ENCODE measurements at places on chromosomes 5 and 9.

DNA sequence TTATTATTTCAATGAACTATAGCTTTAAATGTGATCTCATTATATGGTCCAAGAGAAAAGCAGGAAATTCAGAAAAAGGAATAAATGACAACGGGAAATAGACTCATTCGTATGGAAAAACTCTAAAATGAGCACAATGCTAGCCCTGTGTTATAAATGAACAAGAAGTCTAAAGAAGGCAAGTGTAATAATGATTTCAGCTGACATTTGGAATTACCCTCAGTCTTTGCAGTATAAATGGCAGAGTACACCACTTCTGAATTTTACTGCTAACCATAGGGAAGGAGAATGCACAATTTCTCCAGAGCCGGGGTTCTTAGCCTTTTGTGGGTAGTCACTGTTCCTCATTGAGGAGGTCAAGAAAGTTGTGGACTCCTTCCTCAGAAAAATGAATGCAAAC is 93.1 kb downstream of the ANKRD55 start:
- no peak for DNase-seq

DNA sequence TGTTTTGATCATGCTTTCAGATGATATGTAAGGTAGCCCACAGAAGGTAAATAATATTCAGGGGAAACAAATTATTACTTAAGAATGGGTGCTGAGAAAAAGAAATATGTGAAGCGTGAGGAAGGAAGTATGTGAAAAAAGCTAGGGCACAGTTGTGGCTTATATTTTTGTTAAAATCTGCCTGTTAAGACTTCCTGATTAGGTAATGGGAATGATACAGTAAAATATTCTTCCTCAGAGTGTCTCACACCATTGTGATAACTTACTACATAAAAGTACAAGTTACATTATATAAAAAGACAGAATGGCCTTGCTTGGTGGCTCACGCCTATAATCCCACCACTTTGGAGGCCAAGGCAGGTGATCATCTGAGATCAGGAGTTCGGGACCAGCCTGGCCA is 18.7 kb upstream of the PARP8 start:
- DNase-seq = no peak

GRCh38 chr9:19870988-19871387 is 82.2 kb upstream of the SLC24A2 start:
- DNase-seq = no peak

- no peak for DNase-seq
These were observed 322.9 kb downstream of the SLIT3 start for GRCh38 chr5:168978015-168978414.

DNA sequence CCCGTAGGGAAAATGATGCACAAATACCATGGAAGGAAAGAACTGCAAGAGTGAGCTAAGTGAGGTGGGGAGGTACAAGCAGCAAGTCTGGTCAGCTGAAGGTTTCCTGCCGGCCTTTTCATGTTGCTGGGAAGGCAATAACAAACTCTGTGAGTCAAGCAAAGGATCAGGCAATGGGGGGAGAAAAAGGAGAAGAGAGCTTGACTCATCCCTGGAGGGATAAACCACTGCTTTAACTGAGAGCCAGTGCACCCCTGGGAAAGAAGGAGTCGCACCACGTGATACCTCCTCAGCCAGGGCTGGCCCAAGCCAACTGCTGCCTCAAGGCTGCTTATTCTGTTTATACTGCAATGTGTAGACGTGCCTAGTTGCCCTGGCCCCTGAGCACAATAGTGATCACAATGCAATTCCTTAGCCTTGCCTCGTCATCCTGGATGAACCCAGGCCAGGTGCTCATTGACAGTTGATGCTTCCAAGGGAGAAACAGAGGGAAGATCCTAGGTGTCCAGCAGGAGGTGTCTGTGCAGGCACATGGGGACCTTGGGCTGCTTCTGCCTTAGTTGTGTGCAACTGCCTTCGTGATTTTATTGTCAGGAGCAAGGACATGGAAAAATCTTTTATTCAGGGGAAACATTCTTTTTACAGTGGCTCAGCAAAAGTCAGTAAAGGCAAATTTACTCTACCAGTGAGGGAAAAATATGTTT is 203.0 kb upstream of the TUT7 start:
- DNase-seq = no peak

DNA sequence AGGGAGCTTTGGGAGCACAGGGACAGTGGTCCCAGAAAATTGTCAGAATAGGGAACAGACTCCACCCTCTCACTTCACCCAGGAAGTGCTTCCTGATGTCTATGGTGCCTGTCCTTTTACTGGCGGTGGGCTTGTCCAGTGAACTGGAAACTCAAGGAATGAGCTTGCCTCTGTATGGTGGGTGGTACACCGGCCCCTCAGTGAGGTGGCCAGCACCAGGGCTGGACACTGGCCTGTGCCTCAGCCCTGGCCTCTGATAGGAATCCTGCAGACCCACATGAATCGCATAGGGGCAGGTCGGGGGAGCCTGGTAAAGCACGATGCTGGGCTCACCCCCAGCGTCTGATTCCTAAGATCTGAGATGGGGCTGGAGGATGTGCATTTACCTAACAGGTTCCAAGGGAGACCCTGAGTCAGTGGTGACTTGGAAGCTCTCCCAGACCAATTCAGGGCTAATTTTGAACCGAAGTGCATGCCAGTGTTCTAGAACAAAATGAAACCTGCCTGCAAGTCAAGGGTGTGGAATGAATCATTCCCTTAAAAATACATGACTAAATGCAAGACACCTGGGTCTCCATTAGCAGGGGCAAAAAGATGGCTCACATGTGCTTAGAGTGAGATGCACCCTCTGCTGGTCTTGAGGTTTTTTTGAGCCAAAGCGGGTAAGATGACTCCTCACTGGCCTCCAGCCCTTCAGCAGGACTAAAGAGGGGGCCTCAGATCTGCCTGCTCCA is 178.3 kb downstream of the HSPA4 start:
- DNase-seq = no peak

DNA sequence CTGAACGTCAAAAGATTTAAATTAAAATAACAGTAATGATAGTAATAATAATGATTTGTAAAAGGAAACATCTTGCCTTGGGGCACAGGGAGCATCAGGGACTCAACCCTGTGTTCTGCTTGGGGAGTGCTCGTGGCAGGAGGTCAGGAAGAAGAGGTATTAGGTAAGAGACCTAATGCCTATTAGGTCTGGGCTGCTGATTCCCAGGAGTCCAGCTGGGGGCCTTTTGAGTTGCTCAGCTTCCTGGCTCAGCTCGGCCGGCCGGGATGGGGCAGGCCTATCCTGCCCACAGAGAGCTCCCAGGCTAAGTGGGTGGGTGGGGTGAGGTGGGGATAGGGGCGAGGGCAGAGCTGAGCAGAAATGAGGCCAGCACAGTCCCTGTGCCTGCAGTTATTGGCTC is 17.5 kb downstream of the LMX1B start:
- no peak for DNase-seq

GRCh38 chr5:74763504-74763903 is 3.4 kb downstream of the GFM2 start:
- DNase-seq = no peak

DNA sequence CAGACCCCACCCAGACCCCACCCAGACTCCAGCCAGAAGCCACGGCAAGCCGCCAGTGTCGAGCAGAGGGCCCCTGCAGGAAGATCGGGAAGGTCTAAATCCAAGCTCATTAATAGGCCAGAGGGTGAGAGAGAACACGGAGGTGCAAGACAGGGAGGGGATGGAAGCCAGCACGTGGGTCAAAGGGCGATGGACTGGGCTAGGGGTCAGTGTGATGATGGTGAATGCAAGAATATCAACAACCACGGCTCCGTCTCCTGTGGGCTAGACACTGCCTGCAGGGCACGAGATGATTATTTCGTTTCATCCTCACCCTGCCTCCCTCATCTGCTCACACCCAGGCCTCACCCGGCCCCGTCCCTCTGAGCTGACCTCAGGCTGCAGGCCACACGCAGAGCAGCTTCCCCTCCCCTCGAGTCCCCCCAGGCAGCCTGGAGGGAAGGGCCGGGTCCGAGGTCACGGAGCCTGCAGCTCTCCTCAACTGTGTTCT is 122.0 kb downstream of the COL23A1 start:
- no peak for DNase-seq

DNA sequence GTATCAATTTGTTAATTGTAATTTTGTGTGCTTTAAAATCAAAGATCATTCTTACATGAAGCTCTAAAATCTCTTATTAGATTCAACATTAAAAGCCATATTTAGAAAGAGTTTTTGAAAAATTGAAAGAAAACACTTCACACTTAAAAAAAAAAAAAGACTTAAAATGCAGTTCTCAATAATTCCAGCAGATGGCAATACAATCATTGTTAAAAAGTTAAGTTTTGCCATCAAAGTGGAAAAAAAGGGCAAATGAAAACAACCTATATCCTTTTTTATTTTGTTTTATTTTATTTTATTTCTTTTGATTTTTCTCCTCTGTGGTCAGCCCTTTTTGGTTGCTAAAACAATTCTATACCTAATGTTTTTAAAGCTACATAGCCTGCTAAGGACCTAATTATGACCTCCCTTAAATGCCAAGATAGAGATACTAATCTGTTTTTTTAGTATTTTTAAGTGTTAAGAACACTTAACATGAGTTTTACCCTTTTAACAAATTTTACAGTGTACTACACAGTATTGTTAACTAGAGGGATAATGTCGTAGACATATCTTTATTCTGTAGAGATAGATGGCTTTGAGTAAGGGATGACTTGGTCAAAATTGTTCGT is 154.2 kb upstream of the DAB2 start:
- DNase-seq = no peak

DNA sequence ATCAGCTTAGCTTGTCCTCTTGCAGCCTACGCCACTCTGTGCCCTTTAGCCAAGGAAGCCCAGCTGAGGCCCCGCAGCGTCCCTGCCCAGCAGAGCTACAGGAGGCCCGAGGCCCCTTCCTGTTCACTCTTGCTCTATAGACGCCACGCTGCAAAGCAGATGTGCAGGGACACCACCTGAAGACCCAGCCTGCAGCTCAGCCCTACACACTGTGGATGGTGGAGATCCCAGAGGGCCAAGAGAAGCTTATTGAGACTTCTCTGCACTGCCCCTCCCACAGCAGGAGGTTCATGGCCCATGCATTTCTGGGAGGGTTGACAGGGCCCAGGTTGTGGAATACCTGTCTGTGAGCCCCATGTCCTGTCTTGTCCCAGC is 33.6 kb downstream of the IRF1 start:
- DNase-seq = no peak

DNA sequence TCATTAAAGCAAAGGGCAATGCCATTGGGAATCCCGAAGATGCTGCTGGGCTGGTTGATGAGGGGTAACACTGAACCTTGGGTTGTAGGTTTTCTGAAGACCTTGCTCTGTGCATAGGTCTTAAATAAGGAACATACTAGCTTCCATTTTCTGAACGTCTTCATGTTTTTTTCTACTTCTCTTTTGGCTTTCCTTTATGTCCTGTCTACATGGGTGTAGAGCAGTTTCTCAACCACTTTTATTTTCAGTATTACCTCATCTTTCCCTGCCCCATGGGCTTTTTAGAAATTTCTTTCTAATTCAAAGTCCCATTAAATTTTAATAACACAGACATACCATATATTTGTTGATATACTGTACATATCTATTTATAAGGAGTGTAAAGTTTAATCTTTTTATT is at the start of gene IFNA14:
TSS of gene IFNA14 (minus strand) at position 95 of the 400 bp plus-strand sequence. CDS start at position 25, 70 bp downstream.
- no peak for DNase-seq

DNA sequence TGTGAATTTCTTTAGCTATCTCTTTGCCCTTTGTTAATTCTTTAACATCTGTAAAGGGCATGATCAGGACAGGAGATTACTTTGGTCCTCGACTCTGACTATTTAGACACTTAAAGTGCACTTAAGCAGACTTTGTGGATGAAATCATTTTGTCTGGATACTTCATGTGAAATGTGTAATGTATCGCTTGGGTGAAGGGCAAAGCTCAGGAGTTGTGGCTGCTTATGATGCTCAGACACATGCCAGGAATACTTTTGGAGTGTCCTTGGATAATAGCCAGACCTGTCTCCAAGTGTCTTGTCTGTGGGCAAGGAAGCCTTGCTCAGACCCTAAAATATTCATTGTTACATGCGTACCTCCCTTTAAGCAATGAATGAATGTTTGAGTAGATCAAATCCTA is 87.8 kb downstream of the RAI14 start:
- no peak for DNase-seq

DNA sequence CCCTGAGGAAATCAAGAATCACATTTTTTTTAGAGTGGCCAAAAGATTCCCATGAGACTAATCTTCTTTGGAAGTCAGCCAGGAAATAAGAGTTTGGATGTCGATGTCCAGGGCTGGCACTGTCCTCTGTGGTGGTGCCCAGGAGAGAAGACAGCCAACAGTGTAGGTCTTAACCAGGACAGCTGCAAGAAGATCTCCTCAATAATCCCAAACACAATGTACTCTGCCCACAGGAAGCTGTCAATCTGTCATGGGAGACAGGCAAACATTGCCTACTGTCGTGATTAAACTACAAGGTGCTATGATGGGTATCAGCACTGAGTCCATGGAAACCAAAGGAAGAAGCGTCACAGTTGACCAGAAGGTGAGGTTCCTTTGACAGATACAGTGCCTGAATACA is 174.1 kb downstream of the PIK3R1 start:
- DNase-seq = no peak

DNA sequence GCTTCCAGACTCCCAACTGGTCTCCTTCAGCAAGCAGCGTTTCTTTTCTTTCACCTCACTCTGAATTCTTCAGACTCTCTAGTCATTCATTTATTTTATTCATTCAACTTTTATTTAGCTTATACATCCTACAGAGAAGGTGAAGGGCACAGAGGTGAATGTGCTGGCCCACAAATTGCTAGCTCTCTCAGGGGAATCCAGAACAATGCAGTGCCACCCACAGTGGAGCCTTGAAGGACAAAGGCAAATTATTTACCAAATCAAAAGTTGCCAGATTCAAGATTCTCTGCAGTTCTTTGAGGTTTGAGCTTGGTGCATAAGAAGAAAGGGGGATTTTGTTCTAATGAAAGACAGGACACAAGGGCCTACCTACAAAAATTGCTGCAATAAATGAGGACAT is 29.7 kb downstream of the GRIA1 start:
- DNase-seq = no peak

DNA sequence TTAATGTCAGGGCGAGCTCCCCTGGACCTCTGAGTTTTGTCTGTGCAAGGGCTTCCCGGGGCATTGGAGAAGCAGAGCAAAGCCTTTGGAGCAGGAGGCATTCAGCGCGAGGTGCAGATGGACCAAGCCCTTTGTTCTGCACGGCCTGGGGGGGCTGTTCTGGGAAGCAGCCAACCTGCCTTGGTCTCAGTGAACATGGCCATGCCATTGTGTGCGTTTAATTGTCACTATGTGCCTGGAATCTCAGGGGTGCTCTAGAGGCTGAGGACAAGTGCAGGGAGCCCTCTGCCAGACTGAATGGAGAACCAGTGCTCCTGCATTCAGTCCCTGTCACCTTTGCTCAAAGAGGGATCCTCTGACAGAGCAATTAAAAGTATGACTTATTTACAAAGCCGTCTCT is 329.4 kb downstream of the IRX1 start:
- no peak for DNase-seq

All from CD8-positive, alpha-beta memory T cell (primary cell).